ENCODE measurements at places on chromosomes 1 and 21. TPM values are rescaled to one million over a fixed set of nuclear protein-coding genes. Genes with fewer than 3 reads are reported as not detected.

- no peak for DNase-seq
Measured at GRCh38 chr1:111420377-111420776, 7.2 kb downstream of the OVGP1 start.

GRCh38 chr1:55503663-55504305 lies 288.6 kb upstream of the USP24 start:
- DNase-seq, result no peak

NBPF4 gene
- not detected for total RNA-seq

- DNase-seq, result peak; percentile 79
Measured at GRCh38 chr1:155086128-155086741, 7.6 kb downstream of the EFNA3 start.

DNA sequence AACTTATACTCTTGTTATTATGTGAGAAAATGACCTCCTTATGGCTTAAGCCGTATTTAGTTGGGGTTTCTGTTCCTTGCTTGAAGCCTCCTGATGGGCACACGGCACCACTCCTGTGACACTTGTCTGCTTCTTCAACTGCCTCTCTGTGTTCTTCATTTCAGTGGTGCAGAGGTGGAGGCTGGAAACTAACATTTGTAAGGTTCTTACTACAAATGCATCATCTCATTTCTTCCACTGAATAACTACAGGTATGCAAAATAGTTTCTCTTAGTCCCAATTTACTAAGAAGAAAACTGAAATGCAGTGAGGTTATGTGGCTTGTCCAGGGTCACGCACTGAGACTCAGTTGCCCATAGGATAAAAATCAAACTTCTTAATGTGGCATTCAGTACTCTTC lies 23.6 kb upstream of the ZNF362 start:
- no peak for DNase-seq

- DNase-seq, result peak; percentile 23
Measured at GRCh38 chr1:228280961-228281591, 73.2 kb downstream of the OBSCN start.

Data from left ventricle myocardium superior (tissue), 1 donor.